ENCODE measurements at places on chromosomes 4 and X.

GRCh38 chrX:15594371-15594770 lies 6.4 kb downstream of the ACE2 start:
- no peak for DNase-seq

DNA sequence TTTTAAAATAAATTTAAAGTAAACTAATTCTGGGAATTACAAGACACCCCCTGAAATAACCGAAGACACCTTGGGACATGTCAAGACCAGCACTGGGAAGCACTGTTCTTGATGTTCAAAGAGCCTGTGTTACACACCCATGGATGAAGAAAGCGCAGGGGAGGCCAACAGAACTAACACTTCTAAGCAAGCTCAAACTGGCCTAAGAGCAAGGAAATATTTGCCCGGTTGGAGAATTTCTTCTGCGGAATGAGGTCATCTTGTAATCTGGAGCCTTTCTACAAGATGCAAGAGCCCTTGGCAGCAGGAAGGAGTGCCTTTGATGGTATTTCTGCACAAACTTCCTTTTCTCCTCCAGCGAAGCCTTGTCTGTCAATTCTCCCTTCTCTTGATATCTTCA lies 9.3 kb upstream of the EFHC2 start:
- no peak for DNase-seq

DNA sequence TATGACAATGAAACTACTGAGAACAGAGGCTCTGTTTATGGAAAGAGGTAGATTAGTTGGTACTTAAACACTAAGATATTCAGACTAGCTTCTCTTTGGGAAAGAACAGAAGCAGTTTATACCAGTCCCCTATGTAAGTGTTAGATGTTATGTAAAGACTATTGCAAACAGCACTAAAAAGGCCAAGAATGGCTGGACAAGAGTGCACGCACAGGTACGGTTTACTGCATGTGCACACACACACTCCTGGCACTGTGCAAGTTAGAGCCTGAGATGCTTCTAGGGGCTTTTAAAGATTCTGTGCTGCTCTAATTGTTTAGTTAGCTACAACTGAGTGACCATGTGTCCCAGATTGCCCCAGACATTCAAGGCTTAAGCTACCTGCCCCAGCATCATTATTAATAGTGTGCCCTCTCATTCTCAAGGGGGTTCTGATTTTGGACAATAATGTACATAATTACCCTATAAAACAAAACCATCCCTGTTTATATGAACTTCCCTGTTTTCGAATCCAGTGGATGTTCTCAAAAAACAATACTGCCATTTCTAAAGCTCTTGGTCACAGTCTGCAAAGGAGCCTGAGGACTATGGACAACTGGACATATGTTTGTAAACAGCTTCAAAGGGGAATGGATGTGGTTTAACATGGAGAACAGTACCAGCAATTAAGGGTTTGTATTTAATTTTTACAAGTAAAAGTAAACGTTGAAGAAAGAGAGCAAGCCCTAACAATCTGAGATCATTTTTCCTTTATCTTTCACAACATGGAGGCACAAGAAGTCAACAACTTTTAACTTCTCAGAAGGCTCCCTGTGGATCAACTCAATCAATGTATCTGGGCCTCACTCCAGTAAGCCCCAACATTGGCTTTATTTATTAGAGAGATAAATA lies 2.0 kb downstream of the SETD7 start:
- DNase-seq, result no peak

GRCh38 chrX:22800360-22800759 lies 199.4 kb upstream of the DDX53 start:
- DNase-seq, result no peak

DNA sequence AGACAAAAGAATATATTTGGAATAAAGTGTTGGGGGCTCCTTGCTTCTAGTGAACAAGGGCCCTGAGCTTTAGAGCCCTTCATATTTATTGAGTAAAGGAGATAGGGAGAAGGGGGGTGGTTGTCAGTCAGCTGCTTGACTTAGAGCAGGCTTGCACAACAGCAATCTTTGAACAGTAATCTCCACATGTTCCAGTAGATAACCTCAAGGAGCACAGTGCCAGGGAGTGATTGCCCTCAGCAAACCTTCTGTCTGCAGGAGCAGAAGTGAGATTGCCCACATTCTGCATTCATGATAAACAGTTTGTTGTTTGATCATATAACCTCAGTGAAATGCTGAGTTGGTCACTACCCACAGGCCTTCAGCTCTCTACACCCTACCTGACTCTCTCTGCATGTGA lies 205.8 kb upstream of the CXCL13 start:
- no peak for DNase-seq
